ENCODE measurements at places on chromosomes 5 and 9. TPM values are rescaled to one million over a fixed set of nuclear protein-coding genes. Genes with fewer than 3 reads are reported as not detected.

ARAP3 gene
- total RNA-seq: 27.3 TPM

NFIB gene
- 45.1 TPM for total RNA-seq

SH3GL2 gene
- total RNA-seq: not detected

SOHLH1 gene
- total RNA-seq: not detected

TSSK1B gene
- not detected for total RNA-seq

GRXCR2 gene
- not detected for total RNA-seq

PTGS1 gene
- 15.3 TPM for total RNA-seq

ISL1 gene
- not detected for total RNA-seq

CCDC107 gene
- total RNA-seq: 24.2 TPM

CDC20B gene
- not detected for total RNA-seq

RGMB gene
- total RNA-seq: 22.9 TPM

ANKRD31 gene
- 0.29 TPM for total RNA-seq

ARL14EPL gene
- total RNA-seq: not detected

SNCAIP gene
- total RNA-seq: 33.7 TPM

FOXD4L3 gene
- 0.50 TPM for total RNA-seq

PCDHA10 gene
- 1.2 TPM for total RNA-seq

DBH gene
- not detected for total RNA-seq

FUT7 gene
- 6.7 TPM for total RNA-seq
